ENCODE measurements at places on chromosomes 3 and 15.

DNA sequence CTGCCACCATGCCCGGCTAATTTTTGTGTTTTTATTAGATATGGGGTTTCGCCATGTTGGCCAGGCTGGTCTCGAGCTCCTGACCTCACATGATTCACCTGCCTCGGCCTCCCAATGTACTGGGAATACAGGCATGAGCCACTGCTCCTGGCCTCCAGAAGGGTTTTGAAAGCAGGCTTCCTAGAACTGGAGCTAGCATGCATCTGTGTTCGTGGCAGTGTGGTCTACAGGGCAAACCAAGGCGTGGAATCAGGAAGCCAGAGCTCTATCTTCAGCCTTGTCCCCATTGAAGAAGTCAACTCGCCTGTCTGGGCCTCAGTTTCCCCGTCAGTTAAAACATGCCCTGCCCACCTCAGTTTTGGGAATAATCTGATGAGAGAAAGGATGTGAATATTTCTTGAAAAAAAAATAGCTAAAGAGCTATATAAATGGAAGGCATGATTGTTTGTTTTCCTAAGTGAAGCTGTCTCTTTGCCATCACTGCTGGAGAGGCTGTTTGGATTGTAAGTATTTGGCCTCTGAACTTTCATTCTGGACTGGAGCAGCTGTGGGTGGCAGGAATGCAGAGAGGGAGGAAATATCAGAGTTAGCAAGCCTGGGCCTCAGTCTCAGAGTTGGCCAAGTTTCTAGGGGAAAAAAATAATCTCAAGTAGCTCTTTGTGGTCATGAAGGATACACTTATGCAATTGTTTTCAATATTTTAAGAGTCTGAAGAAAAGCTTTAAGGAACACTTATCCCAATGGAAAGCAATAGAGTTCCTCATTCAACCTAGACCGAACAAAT is 36.5 kb upstream of the UACA start:
- DNase-seq: no peak

- DNase-seq: no peak
Observed at GRCh38 chr15:28956491-28956890, 70.7 kb downstream of the APBA2 start.

DNA sequence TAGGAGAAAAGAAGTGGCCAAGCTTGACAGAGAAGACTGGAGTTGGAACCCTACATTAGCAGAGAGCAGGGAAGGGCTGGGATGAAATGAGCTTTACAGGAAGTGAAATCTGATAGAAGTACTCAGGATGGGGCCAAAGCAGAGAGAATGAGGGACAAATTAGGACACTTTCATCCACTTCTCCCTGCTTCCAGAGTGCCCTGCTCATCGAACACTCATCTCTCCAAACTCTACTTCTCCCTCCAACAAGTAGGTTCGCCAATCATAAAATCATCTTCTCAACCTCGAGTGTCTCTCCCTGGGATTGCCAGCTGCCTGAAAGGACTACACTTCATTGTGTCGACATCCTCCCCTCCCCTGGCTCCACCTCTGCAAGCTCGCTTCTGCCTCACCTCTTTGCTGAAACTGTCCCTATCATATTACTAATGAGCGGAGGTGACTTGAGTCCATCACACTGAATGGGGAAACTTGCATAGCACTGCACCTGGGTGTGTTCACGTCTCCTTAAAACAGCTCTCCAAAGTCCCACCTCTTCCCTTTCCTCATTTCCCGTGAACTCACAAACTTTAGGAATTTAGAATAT is 365.8 kb downstream of the FOXP1 start:
- DNase-seq: no peak

DNA sequence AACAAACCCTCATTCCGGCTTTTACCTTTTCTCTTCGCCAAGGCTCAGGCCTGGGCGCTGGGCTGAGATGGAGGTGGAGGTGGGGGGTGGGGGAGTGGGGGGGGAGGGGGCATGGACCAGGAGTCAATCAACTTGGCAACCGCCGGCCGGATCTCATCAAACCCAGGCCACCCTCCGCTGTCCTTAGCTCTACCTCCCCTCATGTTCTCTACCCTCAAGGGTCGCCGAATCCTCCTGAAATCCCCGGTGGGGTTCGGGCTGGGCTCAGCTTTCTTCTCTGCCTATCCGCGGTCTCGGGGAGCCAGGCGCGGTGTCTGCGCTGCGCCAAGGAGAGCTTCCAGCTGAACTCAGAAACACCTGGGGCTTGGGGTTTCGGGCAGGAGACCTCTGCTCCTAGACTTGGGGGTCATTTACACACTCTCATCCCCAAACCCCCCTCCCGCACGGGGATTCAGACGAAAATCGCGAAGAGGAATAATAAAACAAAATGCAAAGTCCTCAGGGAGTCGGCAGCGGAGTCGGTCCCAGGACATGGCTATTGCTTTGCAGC is 2.5 kb downstream of the ONECUT1 start:
- DNase-seq: no peak

DNA sequence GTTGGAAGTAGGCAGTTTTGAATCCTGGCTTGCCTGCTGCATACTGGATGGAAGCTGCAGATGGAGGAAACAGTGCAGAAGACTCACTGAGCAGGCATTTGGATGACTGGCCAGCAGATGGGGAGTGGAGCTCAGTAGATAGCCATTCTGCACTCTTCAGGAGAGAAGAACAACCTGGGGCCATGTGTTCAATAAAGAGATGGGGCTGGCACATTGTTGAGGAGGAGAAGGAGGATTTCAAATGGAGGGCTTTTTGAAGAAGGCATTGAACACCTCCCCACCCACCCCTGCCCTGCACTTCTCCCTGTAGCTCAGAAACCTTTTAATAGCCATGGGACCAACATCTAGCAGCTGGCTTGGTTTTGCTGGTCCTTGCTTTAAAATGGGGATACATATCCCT is 109.8 kb downstream of the CACNA1D start:
- DNase-seq: no peak

DNA sequence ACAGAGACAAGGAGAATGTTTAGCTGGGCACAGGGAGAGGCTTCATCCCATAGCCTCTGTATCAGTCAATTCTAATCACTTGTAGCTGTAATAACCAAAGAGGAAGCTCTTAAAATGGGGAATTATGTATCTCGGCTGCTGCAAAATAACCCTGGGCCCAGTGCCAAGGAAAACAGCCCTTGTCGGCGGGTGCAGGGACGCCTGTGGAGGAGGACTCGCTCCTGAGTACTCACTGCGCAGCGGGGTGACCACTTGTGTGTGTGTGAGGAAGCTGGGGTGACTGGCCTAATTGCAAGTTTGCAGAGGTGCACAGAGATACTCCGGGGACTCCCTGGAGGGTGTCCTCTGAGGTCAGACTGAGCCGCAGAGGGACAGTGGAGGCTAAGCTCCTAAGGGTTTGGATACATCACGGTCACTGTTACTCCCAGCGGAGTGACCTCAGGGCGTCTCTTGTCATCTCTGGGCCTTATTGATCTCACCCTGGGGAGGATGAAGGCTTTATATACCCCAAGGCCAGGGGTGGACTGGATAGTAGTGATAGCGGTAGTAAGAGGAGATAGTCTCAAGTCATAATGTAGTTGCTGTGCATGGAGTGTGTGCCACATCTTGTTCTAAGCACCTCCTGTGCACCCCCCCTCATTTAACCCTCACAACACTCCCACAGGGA is 37.2 kb downstream of the SLC6A6 start:
- no peak for DNase-seq

- no peak for DNase-seq
Observed at GRCh38 chr3:157436583-157437291, at the start of gene PTX3. Gene PTX3, plus strand, starts transcription at chr3:157436850. Its CDS starts 84 bp downstream, at chr3:157436934.

DNA sequence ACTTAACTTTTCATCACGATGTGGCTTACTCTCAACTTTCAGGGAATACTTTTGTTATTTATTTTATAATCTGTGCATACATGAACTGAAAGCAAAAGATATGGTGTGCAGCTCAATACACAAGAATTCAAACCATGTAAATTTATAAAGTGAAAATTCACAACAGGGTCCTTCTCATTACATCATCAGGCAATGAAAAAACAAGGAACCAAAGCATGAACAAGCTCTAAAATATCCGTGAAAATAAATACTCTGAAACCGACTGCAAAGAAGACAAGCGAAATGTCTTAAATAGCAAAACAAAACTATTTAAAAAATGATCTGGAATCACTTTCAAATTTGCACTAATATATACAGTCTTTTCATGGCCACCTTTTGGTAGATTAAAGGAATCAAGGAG is 28.9 kb downstream of the GNB5 start:
- DNase-seq: no peak

- no peak for DNase-seq
Observed at GRCh38 chr3:98359993-98360675, 6.5 kb downstream of the OR5K4 start.

DNA sequence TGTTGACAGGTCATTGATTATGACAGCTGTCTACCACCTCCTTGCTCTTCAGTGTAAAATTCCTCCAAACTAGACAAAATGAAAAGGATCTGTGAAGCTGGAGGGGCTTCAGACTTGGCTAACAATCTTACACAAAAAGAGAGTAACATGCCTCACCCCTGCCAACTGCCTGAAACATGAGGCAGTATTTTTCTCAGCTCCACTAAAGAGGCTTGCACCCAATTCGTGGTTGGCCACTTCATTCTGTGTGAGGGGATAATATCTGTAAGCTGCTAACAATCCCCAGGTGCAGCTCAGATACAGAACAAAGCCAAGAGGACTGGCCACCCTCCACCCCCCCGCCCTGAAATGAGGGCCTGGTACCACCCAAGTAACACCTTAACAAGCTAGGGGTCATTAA is 2.8 kb downstream of the MB21D2 start:
- no peak for DNase-seq

DNA sequence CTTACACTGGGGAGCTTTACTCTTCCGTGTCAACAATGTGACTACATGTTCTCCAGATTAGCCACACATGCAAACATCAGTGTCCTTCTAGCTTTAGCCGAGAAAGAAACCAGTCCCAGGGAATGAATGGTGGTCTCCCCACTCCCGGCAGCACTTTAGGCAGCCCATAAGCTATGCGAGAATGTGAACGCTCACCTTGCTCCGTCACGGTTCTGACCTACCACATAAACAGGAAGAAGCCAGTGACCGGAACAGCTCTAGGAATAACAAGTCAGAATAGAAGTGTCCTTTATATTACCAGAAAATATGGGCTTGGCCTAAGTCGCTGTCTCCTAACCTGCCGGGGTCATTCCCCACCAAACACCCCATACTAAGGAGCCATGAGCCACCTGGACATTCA is 98.0 kb upstream of the ABHD17C start:
- DNase-seq: no peak

DNA sequence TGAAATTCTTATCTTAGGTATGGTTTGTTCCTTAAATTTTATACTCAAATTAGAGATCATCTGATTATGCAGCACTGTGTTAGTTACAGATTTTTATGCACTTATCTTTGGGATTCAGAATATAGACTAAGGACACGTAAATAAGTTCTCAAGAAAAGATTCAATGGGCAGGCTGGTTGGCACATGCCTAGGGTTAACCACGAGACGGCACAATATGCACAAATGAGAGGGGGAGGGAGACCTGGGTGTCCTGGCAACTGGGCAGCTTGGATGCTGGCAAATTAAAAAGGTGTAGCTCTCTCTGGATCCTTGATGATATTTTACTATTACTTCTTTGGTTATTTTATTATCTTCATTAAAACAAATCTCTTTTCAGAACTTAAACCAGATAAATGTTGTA is 672 bp downstream of the AADAC start:
- no peak for DNase-seq

- no peak for DNase-seq
Observed at GRCh38 chr3:153614563-153614962, 452.5 kb downstream of the RAP2B start.

Measured in activated CD8-positive, alpha-beta memory T cell treated with anti-CD3 and anti-CD28 coated beads for 1 hour (primary cell).